A549 treated with CORT108297 at 1 μM for 4 hours (cell line): ENCODE measurements at places on chromosomes 3 and 15. TPM values are rescaled to one million over a fixed set of nuclear protein-coding genes. Genes with fewer than 3 reads are reported as not detected.

The SST gene
- not detected in 5 replicates for total RNA-seq

The PLS1 gene
- total RNA-seq: 11.4 to 14.5 TPM (median 12.9 TPM) in 5 replicates

The SNUPN gene
- total RNA-seq: 30.9 to 37.7 TPM (median 32.6 TPM) in 5 replicates

The SERPINI2 gene
- not detected in 5 replicates for total RNA-seq

The HIGD2B gene
- total RNA-seq: not detected in 5 replicates

The CKMT1B gene
- 3.1 to 4.2 TPM (median 3.8 TPM) in 5 replicates for total RNA-seq

The SH3GL3 gene
- total RNA-seq: 0.58 to 0.80 TPM (median 0.67 TPM) in 5 replicates

The TTLL13 gene
- total RNA-seq: 0.07 to 0.36 TPM (median 0.09 TPM) in 5 replicates

The PAK6 gene
- 0.15 to 0.39 TPM (median 0.22 TPM) in 5 replicates for total RNA-seq

The HGD gene
- 14.2 to 21.1 TPM (median 16.4 TPM) in 5 replicates for total RNA-seq

The CCR3 gene
- total RNA-seq: not detected in 5 replicates

The TMEM158 gene
- 10.9 to 20.7 TPM (median 18.7 TPM) in 5 replicates for total RNA-seq

The TRH gene
- total RNA-seq: not detected in 5 replicates

The TRAIP gene
- total RNA-seq: 11.9 to 16.2 TPM (median 15.3 TPM) in 5 replicates

The SMAD6 gene
- total RNA-seq: 15.1 to 25.1 TPM (median 23.1 TPM) in 5 replicates

The COPB2 gene
- total RNA-seq: 59.7 to 87.4 TPM (median 67.2 TPM) in 5 replicates

The KIF7 gene
- 3.5 to 5.1 TPM (median 4.4 TPM) in 5 replicates for total RNA-seq

The UACA gene
- total RNA-seq: 41.1 to 56.5 TPM (median 50.0 TPM) in 5 replicates

The FAM107A gene
- not detected in 5 replicates for total RNA-seq

The RNF123 gene
- total RNA-seq: 10.2 to 17.6 TPM (median 17.0 TPM) in 5 replicates

The CASR gene
- total RNA-seq: not detected in 5 replicates

The ERC2 gene
- total RNA-seq: 0.08 to 0.25 TPM (median 0.12 TPM) in 4 of 5 replicates, not detected in the other

The GOLGA8G gene
- total RNA-seq: not detected in 5 replicates

The PARP6 gene
- total RNA-seq: 48.8 to 66.0 TPM (median 65.6 TPM) in 5 replicates

The PDZRN3 gene
- total RNA-seq: not detected in 5 replicates

The CACNA2D2 gene
- 0.46 to 0.54 TPM (median 0.51 TPM) in 5 replicates for total RNA-seq

The B4GALT4 gene
- 89.0 to 131 TPM (median 115 TPM) in 5 replicates for total RNA-seq

The ZBBX gene
- total RNA-seq: not detected in 5 replicates

The ZNF660 gene
- total RNA-seq: not detected in 5 replicates

The LRRC31 gene
- 0.02 TPM in 1 of 5 replicates, not detected in the others for total RNA-seq

The NOP10 gene
- 532 to 604 TPM (median 553 TPM) in 5 replicates for total RNA-seq

The AADACL2 gene
- total RNA-seq: not detected in 5 replicates

The ROPN1B gene
- not detected in 5 replicates for total RNA-seq

The WDR93 gene
- total RNA-seq: 0.11 to 0.23 TPM (median 0.14 TPM) in 5 replicates

The C3orf22 gene
- total RNA-seq: not detected in 5 replicates

The RASL12 gene
- total RNA-seq: 0.06 to 0.16 TPM (median 0.12 TPM) in 5 replicates

The FEZF2 gene
- not detected in 5 replicates for total RNA-seq

The ANKUB1 gene
- total RNA-seq: 0.06 TPM in 1 of 5 replicates, not detected in the others

The TNFSF10 gene
- total RNA-seq: 0.09 to 0.22 TPM (median 0.14 TPM) in 5 replicates

The BNC1 gene
- 0.43 to 0.47 TPM (median 0.47 TPM) in 5 replicates for total RNA-seq

The LCTL gene
- 0.05 TPM in 1 of 5 replicates, not detected in the others for total RNA-seq

The FYTTD1 gene
- total RNA-seq: 20.9 to 31.7 TPM (median 28.3 TPM) in 5 replicates

The TMEM89 gene
- not detected in 5 replicates for total RNA-seq

The PLXND1 gene
- total RNA-seq: 72.7 to 97.2 TPM (median 85.8 TPM) in 5 replicates

The PPP2R3A gene
- total RNA-seq: 1.8 to 3.3 TPM (median 2.7 TPM) in 5 replicates
